DMS79 treated with DMSO at 0.1 percent for 48 hours (cell line): ENCODE measurements at places on chromosomes 12 and 14.

- no peak for DNase-seq
Measured at GRCh38 chr12:69170293-69170692, 69.1 kb upstream of the CPSF6 start.

DNA sequence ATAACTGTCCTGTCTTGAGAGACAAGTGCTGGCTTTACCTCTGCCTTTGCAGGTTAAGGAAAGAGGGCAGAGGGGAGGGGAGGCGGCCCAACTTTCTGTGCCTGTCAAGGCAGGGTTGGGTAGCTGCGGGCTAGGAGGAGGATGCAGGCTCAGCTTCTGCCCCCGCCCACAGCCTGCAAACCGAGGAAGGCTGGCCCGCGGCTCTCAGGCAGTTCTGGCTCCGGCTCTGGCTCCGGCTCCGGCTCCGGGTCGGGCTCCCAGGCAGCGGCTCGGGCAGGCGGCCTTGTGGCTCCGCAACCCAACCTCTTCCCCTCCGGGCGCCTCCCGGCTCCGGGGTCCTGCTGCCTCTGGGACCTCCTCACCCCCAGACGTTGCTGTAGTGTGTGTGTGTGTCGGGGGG is 92.9 kb downstream of the TMEM30B start:
- DNase-seq: no peak

- no peak for DNase-seq
Measured at GRCh38 chr12:43815416-43815815, 9.3 kb upstream of the TWF1 start.

GRCh38 chr12:76878099-76878898 is 520 bp downstream of the CSRP2 start:
- peak; percentile 39 for DNase-seq

DNA sequence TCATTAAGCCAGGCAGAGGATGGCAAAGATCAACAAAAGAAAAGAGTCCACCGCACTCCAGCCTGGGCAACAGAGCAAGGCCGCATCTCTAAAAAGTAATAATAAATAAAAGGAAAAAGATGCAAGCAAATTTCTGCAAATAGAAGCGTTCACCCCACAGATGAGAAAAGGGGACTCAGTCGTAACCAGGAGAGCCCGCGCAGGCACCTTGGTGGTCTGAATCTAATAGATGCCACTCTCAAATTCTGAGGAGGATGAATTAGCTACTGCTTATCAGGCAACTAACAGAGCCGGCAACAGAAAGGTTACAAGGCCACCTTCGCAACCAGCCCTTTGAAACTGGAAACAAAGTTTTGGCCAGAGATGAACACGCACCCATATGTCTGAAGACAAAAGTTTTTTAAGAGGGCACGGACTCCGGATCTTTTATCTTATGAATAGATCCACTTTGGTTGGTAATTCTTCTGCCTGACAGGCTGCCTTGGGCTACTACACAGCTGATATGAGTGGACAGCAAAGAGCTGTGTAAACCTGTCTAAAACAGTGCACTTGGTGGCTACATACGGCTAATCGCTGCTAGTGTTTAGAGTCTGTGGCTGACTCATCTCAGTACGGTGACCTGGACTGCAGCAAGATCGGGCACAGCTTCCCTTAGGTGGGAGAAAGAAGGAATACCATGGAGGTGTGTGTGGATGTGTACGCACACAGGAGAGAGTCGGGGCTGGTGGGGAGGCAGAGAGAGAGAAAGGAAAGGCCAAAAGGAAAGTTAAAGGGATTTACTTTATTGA is 32.9 kb upstream of the TTC7B start:
- no peak for DNase-seq

DNA sequence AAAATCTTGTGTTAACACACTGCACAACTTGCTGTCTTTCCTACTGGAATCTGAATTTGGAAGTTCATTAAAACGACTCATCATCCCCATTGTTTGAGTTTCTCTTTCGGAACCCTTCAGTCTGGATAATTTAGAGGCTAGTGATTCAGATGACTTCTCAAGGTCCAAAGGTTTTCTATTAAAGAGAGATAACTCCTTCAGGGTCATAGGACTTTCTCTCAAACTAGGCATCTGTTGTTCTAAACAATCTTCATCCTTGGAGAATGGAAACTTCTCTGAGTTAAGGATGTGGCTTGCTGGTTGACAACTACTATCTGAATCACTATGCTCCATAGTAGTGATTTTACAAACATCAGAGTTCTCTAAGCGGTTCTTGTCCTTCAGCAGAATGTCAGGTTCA is 4.4 kb downstream of the MLH3 start:
- no peak for DNase-seq

DNA sequence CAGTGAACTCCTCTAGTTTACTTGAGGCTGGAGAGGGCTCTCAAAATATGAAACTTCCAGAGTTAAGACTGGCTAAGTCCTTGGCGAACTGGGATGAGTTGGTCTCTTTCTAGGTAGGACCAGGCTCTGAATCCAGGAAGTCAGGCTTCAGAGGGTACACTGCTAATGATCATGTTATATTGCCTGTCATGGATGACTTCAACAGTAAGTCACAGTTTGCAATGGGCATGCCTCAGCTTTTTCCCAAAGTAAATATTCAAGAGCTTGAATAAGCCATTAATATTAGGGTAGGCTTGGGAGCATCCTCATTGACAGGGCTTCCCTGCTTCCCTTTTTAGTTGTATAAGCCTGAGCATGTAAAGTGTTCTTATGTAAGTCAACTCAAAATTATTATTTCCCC is 61.7 kb upstream of the PTHLH start:
- DNase-seq: peak; percentile 19

- no peak for DNase-seq
Measured at GRCh38 chr14:47567273-47567672, 108.1 kb downstream of the MDGA2 start.

GRCh38 chr12:103368167-103368566 is 127.6 kb downstream of the C12orf42 start:
- DNase-seq: no peak

GRCh38 chr14:71244341-71244740 is 337.1 kb downstream of the PCNX1 start:
- no peak for DNase-seq

DNA sequence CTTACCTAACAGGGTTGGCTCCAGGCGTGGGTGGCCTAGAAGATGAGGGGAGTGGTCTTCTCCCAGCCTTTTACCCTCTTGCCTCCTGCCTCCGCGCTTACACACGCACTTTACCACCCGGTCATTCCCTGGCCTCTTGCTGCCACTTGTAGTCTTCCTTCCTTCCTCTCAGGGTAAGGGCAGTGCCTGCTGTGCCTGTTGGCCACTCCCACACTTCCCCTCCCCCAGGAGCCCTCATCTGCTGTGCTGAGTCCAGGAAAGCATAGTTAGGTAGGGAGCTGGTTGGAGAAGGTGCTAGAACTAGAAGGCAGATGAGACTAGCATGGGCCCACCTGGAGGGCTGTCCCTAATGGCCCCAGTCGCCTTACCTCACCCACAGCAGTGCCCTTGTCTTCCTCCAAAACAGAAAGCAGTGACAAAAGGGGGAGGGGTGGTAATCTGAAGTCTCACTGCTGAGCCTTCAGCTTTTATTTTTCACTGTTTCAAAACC is 54.3 kb upstream of the SRSF5 start:
- peak; percentile 95 for DNase-seq

DNA sequence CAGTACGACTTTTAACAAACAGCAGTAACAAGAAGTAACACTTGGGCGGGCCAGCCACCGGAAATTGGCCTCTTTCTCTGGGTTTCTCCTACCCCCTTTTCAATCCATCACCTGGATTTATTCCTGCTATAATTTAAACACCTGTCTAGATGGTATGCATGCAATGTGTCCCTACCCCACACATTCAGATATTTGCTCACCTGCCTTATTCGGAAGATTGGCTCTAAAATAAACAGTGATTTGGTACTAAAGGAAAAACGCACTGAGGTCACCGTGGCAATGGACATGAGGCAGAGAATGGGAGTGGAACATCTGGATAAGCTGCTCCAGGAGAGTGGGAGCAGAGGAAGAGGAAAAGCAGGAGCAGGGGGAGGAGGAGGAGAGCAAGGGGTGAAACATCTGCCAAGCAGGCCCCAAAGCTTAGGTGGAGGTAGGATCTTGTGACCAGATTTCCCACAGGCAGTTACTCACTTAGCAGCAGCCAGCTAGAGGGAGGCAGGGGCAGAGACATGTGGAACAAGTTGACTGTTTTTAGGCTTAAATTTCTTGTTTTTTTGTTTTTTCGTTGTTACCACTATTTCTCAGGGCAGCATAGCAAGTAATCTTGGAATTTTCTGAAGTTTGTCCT is 150.9 kb downstream of the TTLL5 start:
- DNase-seq: no peak

GRCh38 chr12:72236071-72236705 is 36.0 kb upstream of the TRHDE start:
- DNase-seq: no peak

DNA sequence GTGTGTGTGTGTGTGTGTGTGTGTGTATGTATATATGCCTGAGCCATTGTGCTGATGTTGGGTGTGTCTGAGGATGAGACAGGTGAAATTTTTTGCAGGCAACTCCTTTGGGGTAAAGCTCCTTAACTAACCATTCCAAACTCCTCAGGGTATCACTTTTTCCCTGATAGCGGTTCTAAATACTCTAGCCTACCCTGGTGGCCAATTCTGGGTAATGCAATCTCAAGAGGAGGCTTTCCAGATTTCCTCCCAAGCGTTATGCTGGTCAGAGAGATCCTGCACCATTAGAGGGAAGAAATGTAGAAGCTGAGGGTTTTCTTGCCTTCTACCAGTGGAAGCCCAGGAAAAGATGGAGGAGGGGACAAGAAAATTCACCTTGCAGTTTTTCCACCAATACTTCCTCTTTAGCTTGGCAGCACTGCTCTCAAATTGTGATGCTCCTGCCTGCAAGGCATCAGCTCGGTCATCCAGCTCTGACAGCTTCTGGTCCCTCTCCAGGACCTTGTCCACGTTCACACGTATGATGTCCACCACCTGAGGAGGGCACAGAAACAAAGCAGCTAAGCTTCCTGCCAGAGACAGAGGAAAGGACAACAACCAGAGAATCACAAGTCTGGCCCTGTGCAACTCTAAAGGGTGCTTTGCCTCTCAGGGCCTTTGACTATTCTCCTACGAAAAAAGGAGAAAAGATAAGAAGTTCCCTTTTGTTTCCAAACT is 4.9 kb downstream of the VAMP1 start:
- DNase-seq: peak; percentile 41

GRCh38 chr14:26887847-26888246 is 290.0 kb upstream of the NOVA1 start:
- DNase-seq: no peak

DNA sequence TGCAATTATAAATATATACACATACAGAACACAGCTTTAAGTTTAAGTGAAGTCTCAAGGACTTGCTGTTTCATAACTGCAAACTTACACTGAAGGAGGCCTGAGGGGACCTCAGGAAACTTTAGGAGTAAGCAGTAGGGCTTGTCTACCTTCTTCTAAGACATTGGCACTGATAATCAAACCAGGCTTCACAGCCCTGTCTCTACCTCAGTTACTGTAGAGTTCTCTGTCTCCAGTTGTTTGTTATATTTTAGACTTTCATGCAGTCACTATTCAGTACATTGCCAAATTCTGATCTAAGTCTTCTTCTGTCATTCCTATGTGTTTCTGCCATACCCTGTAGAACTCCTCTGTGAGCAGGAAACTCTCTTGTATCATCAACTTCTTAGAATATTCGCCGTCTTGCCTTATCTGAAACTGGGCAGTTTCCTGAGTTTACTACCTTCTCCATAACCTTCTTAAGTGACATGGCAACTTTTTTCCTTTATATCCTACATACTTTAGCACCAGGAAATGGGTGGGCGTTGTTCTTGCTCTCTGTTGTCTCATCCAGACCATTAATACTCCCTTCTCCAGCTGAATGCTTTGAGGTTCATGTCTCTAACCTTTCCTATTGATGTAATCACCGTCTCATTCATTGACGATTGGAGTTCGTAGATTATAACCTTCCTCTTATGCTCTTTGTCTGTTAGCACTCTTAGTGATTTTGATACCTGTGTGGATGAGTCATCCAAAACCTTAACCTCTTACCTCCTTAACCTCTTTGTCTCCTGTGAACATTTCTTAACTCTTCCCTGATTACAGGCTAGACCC is 11.4 kb downstream of the APAF1 start:
- DNase-seq: no peak

DNA sequence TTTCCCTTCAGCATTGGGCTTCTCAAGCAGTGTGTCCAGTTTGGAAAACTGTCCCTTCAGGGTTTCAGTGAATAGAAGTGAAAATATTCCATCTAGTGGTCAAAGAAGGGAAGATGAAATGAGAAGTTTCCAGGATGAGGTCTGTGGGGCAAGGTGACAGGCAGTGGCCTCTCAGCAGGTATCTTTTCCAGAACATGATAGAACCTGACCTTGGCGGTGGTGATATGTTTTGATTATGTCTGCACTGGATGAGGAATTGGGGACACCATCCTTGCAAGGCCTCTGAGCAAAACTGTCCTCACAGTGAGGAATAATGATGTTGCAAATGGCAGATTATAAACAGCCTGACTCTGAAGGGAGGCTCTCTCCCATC is 4.7 kb downstream of the GPX2 start:
- DNase-seq: no peak

DNA sequence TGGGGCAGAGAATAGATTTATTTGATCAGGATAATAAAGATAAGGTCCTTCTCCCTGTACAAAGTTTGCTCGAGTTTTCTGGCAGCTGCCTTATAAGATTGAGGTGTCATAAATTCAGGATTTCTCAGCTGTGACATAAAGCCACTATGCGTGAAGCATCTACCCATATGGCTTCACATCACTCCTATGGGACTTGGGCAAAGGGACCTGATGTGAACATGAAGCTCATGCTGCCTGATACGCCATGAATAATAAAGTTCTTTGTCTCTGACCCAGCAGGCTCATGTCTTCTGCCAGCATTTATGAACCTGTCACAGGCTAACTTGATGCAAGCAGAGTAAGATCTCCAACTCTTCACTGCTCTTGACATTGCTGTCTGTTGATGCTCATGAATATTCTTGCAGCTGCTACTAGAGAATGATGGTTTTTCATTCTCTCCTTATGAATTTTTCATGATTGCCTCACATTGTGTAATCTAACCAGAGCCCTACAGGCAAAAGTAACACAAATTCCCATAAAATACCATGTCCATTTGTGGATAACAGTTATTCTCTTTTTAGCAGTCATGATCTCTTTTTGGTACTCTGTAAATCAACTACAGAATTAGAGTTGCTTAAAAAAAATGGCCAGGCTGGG is 49.0 kb upstream of the CPNE8 start:
- no peak for DNase-seq

- DNase-seq: no peak
Measured at GRCh38 chr14:26233118-26233517, 364.7 kb downstream of the NOVA1 start.

GRCh38 chr12:113720629-113721028 is 245.5 kb downstream of the RBM19 start:
- DNase-seq: no peak

GRCh38 chr14:68919129-68919927 is 59.8 kb downstream of the ACTN1 start:
- DNase-seq: no peak

GRCh38 chr14:48023881-48024280 is 348.5 kb upstream of the MDGA2 start:
- no peak for DNase-seq

- no peak for DNase-seq
Measured at GRCh38 chr12:105804591-105805265, 334.0 kb downstream of the NUAK1 start.
